ENCODE measurements at places on chromosomes 2 and 18.

GRCh38 chr2:56108806-56109205 is 75.0 kb upstream of the CCDC85A start:
- DNase-seq: no peak

DNA sequence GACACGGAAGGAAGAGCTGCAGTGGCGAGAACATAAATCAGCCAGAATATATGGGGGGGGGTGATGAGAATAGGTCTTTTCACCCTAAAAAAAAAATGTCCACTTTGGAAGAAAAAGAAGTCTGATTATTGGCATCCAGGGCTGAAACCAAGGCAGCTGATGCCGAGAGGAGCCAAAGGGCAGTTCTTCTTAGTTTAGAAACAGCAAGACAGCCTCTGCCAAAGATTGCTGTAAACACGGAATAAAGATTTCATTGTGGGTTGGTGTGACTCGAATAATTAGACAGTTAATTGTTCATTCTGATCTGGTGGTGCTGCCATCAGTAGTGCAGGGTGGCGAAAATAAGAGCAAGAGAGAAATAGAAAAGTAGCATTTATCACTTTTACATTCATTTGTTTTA is 3.5 kb downstream of the CDH20 start:
- DNase-seq: no peak

- no peak for DNase-seq
These were observed 260.0 kb upstream of the ID2 start for GRCh38 chr2:8421658-8422449.

DNA sequence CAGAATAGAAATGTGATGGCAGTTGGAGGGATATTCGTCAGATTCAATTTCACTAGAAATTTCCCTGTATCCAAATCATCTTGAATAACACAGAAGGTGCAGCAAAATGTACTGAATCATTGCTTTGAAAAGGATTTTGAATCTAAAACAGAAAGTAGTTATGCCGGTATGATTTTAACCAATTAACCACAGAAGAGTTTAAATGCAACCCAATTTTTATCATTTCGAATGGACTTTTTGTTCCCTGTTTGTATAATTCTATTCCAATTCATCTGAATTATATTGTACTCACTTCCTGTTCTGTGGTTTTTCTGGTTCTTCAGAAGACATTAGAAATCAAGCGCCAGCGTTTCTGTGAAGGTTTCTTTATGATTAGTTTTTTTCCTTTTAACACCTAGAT is 190.4 kb downstream of the MYO3B start:
- DNase-seq: no peak

DNA sequence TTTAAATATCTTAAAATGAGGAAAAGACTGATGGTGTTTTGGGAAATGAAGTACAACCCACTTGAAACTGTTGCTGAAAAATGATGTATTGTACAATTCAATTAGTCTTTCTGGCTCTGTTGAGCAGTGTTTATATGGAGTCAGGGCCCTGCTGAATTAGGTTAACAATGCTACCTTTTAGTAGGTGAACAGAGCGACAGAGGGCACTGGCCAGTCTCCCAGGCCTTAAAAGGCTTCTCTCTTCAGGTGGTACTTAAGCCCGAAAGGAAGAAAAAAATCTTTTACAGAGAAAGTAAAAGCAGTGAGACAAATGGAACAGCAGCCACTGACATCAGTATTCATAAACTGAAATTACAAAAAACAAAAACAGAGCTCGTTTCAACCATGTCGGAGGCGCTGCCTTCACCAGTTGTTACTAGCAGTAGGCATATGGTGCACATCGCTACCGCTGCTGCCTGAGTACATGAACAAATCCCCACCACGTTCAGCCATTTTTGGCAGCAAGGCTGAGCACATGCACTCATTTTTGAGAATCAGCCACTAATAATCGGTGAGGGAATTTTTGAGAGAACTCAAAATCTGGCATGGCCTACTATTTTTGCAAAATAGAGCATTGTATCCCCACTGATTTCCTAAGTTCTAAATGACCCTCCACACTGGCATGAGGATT is 91.8 kb downstream of the PLEKHM3 start:
- DNase-seq: no peak

GRCh38 chr18:51668101-51668500 is 470.6 kb upstream of the MEX3C start:
- DNase-seq: no peak

DNA sequence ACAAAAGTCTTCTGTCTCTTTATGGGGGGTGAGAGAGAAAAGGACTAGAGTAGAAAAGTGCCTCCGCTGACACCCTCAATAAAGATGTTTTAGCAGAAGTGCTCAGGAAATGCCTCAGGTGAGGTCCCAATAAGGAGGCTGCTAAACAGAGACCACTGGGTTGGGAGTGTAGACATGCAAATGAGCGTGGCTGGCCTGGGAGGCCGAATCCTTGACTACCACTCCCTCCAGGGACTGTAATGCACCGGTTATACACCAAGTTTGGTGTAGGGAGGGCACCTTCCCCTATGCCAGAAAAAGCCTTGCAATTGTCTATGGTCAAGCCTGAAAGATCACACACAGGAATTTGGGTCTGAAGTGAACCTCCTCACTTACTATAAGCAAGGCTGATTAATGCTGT is 1.8 kb downstream of the TMX3 start:
- peak; percentile 4 for DNase-seq

GRCh38 chr18:62245699-62246098 is 58.6 kb downstream of the RELCH start:
- DNase-seq: no peak
